Mesenteric fat pad (tissue), 1 donor: ENCODE measurements at places on chromosomes 13 and 19.

DNA sequence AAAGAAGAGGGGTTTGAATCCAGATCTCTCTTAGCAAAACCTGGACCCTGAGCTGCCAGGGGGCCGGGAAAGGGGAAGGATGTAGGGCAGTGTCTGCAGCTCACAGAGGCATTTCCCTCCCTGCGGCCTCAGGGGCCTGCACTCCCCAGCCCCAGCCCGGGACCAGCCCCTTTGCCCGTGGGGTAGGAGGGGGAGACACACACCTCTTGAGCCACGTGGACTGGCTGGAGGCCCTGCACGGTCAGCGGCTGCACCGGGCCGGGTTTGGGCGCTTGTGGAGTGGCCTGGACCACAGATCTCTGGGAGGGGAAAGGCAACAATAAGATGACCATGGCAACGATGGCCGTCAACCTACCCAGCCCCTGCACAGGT, 26.9 kb downstream of the RFX1 start:
- DNase-seq = no peak

- no peak for DNase-seq
Measured at GRCh38 chr13:93398167-93399035, 171.8 kb downstream of the GPC6 start.

GRCh38 chr19:36408101-36408500, 10.3 kb downstream of the ZFP82 start:
- no peak for DNase-seq

- DNase-seq = no peak
Measured at GRCh38 chr19:38686530-38686888, 39.1 kb downstream of the ACTN4 start.

GRCh38 chr13:59495936-59496512, 667.7 kb downstream of the DIAPH3 start:
- no peak for DNase-seq

DNA sequence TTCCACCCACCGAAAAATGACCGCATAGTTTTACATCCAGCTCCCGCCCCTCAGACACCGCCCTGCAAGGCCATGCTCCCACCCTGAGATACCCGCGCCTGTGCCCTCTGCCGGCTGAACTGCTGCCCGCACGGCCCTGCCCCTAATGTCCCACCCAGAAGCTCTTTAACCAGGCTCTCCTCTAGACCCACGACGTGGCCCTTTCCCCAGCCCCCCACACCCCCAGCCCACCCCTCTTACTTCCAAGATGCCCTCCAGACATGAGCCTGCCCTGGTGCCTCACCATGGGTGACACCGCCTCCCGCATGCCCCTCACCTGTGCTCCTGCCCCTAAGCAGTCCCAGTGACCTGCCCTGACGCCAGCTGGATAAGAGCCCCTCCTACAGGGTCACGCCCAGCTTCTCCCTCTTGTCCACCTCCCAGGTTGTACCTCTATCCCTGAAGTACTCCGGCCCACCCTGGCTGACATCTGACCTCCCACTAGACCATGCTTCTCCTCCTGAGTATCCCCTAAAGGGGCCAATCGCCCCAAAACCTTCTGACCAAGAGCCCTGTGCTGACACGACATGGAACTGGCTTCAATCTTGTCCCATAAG, 51.2 kb downstream of the COLGALT1 start:
- DNase-seq = no peak

- DNase-seq = no peak
Measured at GRCh38 chr19:44592451-44592890, 20.9 kb upstream of the IGSF23 start.

- DNase-seq = no peak
Measured at GRCh38 chr13:114173745-114174144, 5.3 kb upstream of the CFAP97D2 start.

DNA sequence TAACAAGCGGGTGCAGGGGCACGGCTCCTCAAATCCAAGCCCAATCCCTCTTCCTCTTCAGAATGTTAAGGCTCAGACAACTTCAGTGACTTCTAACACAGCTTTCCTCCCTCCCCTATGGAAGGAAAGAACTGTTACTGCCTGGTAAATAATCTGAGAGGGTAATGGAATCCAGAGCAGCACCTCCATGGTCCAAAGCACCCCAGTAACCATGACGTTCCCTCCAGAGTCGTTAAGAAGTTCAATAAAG, 969 bp downstream of the AKT2 start:
- no peak for DNase-seq

GRCh38 chr19:13866463-13867046, 10.4 kb upstream of the NANOS3 start:
- DNase-seq = no peak

DNA sequence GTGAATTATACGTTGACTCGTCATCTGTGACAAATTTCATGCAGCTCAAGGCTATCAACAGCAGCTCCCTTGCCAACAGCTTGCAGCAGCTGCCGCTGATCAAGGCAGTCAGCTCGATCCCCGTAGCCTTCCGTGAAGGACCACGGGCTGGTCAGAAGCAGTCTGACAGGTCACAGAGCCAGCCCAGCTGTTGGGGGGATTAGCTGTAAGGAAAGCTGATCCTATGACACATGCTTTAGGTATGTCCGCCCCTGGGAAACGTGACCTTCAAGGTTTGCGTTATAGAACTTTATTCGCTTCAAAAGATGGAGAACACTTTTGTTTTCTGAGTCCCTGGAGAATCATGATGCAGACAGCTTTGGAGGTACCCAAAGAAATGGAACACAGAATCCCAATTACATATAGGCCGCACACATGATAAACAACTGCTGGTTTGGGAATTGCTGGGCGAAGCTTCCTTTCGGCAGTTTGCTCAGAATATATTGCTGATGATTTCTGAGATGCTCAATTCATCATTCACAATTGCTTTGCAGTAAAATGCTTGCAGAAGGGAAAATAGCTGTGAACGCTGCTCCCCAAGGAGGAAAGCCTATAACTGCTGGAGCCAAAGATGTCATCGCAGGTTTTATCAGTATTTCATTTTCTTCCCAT, 62.6 kb upstream of the USP29 start:
- no peak for DNase-seq

GRCh38 chr19:35738887-35739229, 3.4 kb downstream of the IGFLR1 start:
- DNase-seq = no peak

DNA sequence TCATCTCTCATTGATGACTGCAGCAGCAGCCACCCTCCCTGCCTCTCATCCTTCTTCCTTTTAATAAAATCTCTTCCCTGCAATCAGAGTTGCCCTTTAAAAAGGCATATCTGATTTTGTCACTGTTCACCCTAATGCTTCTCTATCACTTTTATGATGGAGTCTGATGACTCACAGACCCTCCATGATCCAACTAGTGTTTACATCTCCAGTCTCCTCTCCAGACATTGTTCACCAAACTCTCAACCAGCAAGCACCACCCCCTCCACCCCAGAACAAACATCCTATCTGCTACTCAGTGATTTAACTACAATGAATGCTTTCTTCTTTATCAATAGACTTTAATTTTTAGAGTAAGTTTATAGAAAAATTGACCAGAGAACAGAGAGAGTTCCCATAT, 59.5 kb downstream of the TNFSF11 start:
- no peak for DNase-seq

DNA sequence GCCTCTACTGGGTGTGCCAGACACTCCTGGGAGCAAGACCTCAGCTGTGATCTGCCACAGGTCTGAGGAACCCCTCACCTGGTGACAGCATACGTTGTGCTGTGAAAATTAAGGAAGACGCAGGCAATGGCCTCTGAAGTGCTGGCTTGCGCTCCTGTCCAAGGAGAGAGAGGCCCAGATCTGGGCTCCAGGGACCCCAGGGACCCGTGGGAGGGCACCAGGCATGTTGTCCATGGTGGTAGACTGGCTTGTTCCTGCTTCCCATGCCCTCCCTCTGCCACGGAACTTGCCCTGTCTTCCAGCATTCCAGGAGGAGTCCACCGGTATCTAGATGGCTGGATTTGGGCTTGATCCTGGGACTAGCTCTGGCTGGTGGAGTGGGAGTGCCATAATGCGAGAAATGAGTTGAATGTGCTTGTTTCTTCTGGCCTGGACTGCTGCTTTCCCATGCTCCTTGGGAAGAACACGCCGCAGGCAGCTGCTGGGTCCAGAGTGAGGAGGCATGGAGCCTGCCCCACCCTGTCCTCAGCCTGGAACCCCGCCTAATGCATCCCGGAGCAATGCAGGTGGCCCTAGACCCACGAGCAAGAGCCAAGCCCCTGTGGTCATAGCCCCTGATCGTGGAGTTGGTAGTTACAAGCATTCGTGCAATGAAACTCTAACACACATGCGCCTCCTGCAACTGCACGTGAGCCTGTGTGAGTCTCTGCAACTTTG, 190.2 kb downstream of the TEX29 start:
- DNase-seq = peak; percentile 74
